ENCODE measurements at places on chromosomes 1 and 21. TPM values are rescaled to one million over a fixed set of nuclear protein-coding genes. Genes with fewer than 3 reads are reported as not detected.

The TFF1 gene
- not detected for total RNA-seq

The HSD3B1 gene
- not detected for total RNA-seq

The B3GALT5 gene
- total RNA-seq = 0.03 TPM

The CACNA1S gene
- 0.07 TPM for total RNA-seq

The AADACL4 gene
- total RNA-seq = not detected

The MCOLN2 gene
- not detected for total RNA-seq

The SPATA1 gene
- 1.0 TPM for total RNA-seq

The SCNM1 gene
- 44.3 TPM for total RNA-seq

The MIGA1 gene
- total RNA-seq = 18.6 TPM

The PLOD1 gene
- 344 TPM for total RNA-seq

The S100A9 gene
- total RNA-seq = not detected

The PLA2G2A gene
- total RNA-seq = not detected

The LIN28A gene
- not detected for total RNA-seq

The SPRR4 gene
- total RNA-seq = not detected
